ENCODE measurements at places on chromosomes 5 and 9. TPM values are rescaled to one million over a fixed set of nuclear protein-coding genes. Genes with fewer than 3 reads are reported as not detected.

C5orf52 gene
- total RNA-seq, result not detected

BAAT gene
- total RNA-seq, result not detected

EEIG1 gene
- 1.1 TPM for total RNA-seq

LCN9 gene
- not detected for total RNA-seq

NEURL1B gene
- 1.8 TPM for total RNA-seq

CEP120 gene
- total RNA-seq, result 46.1 TPM

C5orf34 gene
- total RNA-seq, result 7.2 TPM

DTWD2 gene
- 1.8 TPM for total RNA-seq

EIF4EBP3 gene
- total RNA-seq, result 0.36 TPM

PCDHGB4 gene
- total RNA-seq, result 16.4 TPM

CTSV gene
- 0.54 TPM for total RNA-seq

SPINK4 gene
- total RNA-seq, result not detected

DNA sequence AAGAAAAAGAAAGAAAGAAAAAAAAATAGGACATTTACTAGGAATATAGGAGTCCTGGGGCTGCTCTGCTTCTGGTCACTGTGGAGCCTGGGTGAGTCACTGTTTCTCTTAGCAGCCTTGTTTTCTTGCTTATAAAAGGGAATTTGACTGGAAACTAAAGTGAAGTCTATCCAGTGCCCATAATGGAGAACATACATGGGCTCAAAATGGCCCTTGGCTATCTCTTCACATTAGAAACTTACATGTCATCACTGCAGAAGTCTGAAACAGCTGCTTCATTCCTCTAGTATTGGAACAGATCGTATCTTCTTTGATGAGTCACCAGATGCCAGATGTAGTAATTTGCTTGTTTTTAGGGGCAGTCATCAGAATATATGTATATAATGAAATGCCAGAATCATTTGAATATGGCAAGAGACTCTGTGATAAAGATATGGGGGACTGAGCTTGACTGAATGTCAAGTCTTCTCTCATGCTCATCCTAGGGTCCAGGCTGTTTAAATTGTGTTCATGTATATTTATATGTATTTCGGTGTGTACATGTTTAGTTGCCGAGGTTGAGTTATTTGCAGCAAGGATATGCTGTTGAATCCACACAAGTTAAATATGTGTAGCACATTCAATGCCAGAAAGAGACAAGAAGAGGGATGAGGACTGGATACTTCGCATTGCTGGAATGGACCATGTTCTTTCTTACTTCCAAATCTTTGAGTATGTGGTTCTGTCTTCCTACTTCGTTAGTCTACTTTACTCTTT lies 56.7 kb downstream of the SGCD start:
- peak; percentile 90 for DNase-seq

DNA sequence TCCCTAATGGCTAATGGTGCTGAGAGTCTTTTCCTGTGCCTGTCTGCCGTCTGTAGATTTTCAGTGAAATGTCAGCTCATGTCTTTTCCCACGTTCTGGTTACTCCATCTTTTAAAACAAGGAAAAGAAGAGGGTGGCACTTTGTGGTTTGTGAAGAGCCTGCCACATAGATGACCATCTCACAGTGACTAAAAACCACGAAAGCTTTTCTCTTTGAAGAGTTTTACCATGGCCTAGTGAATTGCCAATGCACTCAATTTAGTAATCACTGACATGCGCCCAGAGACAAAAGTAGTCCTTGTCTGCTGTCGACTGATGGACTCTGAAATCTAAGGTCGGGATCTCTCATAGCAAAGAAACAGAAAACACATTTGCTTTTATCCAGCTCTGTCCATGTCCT lies 50.4 kb downstream of the SPATA31C2 start:
- no peak for DNase-seq

GRCh38 chr9:15553528-15553898 lies 670 bp downstream of the CCDC171 start:
- DNase-seq, result no peak

- DNase-seq, result no peak
Measured at GRCh38 chr5:124025306-124025845, 513.4 kb downstream of the CSNK1G3 start.

GRCh38 chr9:3181049-3181953 lies 337.4 kb upstream of the PUM3 start:
- DNase-seq, result no peak

DNA sequence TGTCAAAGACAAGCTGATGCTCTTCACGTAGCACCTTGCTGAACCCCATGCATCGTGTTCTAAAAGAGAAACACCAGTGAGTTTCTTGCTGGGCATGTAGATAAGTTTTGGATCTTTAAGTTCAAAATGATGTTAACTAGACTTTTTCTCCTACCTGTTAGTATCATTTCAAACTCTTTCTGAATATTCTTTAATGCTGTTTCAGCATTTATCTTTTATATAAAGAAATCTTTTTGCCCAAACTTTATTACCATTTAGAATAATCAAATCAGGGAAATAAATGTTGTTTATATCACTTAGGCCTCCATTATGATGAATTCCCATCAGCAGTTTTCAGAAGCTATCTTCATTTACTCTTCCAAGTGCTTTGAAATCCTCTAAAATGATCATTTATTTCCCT lies 542.8 kb downstream of the CDH10 start:
- no peak for DNase-seq

GRCh38 chr5:34524123-34524522 lies 132.0 kb upstream of the RAI14 start:
- peak; percentile 83 for DNase-seq

- DNase-seq, result peak; percentile 90
Measured at GRCh38 chr5:52893105-52893504, 96.0 kb upstream of the ITGA2 start.

GRCh38 chr5:113255579-113256386 lies 179.0 kb downstream of the TSSK1B start:
- peak; percentile 45 for DNase-seq

GRCh38 chr5:103358305-103358995 lies 99.9 kb downstream of the MACIR start:
- no peak for DNase-seq

DNA sequence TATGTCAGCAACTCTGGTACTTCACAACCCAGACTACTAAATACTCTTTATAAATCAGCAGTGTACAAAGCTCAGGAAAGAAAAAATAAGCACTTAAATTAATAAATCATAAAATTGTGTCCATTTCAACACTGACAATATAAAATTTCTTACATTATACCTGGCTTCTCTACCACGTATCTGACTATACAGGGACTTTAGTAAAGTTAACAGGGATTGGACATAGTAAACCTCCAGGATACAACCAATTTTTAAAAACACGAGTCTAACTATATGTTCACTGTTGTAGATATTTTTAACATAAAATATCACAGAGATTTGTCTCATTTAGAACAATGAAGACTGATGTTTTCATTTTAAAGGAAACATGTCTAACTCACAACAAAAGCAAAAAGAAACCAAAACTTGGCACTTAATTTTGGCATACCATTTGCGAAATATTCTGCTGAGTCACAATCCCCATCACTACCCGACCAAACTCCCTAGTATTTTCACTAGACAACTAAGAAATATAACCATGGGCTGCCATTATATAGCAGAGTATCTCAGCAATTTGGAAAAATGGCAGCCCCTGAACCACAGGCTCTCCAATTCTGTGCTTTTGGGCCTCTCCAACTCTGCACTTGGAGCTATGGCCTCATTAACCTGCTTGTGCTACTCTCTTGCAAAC lies 14.4 kb downstream of the FAM169A start:
- peak; percentile 28 for DNase-seq

GRCh38 chr9:18495065-18495464 lies 21.1 kb downstream of the ADAMTSL1 start:
- DNase-seq, result no peak

GRCh38 chr5:180605554-180606214 lies 14.4 kb upstream of the SCGB3A1 start:
- peak; percentile 51 for DNase-seq

DNA sequence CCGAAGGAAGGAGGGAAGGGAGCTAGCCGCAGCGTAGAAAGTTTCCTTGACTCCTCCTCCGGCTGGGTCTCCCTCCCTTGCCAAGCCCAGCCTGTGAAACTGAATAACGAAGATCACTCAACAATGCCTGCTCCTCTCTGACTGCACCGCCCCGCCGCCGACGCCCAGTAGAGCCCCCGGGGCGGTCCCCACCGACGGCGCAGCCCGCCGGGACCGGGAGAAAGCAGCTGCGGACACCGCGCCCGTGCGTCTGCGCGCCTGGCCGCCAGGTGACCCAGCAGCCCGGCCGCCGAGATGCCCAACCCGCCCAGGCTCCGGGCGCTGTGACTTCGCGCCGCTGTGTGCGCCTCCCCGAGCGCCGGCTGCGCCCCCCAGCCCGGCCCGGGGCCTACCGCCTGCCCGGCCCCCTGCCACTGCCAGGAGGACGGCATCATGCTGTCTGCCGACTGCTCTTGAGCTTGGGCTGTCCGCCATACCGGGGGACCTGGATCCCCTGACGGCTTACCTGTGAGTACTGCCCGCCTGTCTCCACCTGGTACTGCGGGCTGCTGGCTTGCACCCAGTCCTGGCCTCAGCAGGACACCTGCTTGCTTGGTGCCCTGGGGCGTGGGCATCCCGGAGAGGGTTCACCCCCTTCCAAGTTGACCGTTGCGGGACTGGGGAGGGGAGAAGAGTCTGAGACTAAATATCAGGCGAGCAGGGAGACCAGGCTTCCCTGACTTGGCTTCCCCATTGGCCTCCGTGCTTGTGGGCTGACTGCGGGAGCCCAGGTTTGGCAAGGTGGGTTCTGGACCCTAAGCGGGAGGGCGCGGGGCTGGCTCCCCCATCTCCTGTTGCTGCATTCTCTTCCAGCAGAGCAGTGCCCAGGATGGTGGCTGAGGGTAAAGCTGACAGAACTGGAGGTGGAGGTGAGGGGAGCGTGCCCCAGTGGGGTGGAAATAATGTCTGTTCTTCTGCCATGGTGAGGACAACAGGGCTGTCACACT lies 26.2 kb upstream of the SPTLC1 start:
- DNase-seq, result no peak

DNA sequence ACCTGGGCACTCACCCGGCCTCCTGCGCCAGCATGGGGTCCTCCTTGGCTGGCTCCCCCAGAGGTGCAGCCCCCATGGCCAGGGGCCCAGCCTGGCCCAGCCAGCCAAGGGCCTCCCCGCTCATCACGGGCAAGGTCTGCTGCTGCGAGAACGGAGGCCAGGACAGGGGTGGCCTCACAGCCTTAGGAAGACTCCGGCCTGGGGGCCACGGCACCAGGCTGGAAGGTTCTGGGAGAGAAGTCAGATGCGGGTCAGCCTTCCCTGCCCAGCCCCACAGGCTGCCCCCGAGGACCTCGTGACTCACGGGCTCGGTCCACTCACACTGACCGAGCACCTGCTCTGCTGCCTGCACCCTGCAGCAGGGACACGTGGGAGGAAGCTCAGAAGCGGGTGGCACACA lies 4.2 kb downstream of the SOHLH1 start:
- no peak for DNase-seq

DNA sequence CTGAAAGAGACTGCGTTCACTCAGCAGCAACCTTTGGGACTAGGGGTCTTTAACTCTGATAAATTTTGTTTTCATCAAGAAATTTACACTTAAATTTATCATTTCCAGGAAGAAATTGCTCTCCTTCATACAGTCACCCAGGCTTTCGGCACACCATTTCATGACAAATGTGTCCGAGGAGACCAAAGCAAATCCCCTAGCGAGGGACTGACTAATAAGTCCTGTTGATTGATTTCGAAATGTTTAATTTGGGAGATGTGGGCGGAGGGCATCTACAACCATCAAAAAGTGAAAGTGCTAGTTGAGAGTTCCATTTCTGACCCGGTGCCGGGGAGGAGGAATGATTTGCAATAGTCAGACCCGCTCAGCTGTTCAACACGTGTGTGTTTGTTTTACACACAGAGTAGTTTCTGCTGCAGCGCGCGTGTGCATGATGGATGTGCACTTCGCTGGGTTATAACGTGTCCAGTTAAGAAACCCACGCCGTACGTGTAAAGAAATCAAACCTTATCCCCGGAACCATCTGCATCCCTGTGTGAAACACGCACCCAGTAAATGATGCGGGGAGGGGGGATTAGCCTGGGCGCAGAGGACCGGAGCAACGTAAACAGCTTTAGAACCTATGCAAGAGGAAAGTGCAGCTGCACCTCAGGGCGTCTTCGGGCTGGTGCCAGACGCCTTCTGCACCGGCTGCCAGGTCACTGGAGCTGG lies 845 bp upstream of the NR4A3 start:
- DNase-seq, result peak; percentile 89

- no peak for DNase-seq
Measured at GRCh38 chr5:168851902-168852321, 272.7 kb upstream of the PANK3 start.

DNA sequence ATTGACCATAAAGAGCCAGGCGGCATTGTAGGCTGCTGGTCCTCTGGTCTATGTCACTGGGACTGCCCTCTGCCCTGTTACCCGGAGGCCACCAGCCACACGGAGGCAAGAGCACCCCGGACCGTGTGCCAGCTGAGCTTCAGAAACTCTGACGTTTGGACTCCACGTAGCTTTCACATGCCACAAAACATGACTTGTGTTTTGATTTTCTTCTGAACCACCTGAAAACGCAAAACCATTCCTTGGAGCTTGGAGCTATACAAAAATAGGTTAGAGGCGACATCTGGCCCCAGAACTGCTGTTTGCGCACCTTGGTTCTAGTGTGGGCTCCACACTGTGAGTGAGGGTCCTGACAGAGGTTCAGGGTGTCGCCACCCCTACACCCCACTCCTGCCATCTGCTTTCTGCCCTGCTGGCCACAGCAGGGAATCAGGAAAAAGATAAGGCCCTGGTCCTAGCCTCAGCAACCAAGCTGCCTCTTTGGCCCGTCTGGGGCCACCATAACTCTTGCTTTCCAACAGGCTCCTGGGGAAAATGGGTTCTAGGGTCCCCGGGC lies 151.3 kb upstream of the IRX2 start:
- DNase-seq, result no peak

GRCh38 chr5:112693301-112693700 lies 44.4 kb upstream of the APC start:
- DNase-seq, result no peak

GRCh38 chr9:108800632-108801099 lies 55.1 kb downstream of the ACTL7B start:
- DNase-seq, result no peak

GRCh38 chr5:9440517-9440916 lies 105.4 kb downstream of the SEMA5A start:
- peak; percentile 77 for DNase-seq

DNA sequence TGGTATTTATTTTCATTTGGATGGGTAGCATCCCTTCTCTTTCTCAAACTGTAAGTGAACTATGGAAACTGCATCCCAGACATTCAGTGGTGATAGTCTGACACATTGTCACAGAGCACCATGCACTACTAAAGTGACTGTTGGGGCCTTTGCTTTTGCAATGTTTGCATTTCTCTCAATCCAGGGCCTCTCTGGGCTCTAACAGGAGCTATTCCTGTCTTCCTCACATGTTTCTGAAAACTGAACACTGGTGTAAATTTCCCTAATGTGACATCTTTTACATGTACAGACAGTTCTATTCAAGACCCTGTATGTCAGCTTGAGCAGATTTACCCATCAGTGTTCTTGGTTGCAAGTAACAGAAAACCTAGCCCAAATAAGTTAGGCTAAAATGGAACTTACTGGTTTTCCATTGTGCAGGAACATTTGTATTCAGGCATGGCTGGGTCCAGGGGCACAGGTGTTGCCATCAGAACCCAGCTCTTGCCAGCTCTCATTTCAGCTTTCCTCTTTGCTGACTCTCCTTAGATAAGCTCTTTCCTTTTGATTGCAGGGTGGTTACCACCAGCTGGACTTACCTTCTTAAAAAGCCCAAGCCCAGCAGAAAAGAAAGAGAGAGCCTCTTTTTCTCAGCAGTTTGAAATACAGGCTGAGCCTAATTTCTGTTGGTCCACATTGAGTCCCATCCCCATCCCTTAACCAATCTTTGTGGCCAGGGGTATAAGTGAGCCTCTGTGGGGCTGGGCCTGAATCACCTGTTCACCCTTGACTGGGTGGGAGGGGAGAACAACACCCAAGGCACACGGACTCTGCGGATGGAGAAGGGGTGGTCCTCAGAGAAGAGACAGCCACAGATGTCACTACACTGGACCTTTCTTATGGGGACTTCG lies 234.3 kb downstream of the NR3C1 start:
- no peak for DNase-seq
